ENCODE measurements at places on chromosomes 7 and 10. TPM values are rescaled to one million over a fixed set of nuclear protein-coding genes. Genes with fewer than 3 reads are reported as not detected.

DNA sequence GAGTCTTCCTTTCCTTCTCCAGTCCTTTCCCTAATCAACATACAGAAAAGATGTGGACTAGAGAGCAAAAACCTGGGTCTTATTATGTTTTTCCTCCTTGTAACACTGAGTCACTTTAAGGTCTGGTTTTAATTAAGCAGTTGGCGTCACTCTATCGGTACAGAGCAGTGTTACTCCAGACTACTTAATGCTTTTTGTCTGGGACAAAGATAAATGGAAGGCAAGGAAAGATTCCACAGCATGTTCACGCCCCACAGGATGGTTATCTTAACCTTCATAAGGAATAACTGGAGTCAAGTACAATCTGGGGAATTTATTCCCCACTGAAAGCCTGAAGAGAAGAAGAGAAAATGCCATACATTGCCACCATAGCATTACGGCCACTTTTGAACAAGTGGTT lies 145.7 kb downstream of the ELAPOR2 start:
- no peak for DNase-seq

DNA sequence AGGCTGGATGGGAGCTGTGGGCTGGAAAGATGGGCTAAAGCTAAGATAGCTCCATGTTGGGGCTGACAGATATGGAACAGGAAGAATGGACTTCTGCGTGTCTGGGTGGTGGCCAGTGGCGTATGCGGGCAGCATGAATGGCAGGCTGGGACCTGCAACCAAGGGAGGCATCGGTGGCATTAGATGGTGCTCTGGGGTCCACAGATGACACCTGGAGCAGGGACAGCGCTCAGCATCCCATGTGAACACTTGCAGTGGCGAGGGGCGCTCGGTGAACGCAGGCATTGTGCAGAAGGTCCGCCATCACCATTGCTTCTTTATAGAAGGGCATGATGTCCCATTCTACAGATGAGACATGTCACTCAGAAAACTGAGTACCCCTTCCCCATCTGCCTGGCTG lies 21.0 kb upstream of the SMARCD3 start:
- DNase-seq: no peak

DNA sequence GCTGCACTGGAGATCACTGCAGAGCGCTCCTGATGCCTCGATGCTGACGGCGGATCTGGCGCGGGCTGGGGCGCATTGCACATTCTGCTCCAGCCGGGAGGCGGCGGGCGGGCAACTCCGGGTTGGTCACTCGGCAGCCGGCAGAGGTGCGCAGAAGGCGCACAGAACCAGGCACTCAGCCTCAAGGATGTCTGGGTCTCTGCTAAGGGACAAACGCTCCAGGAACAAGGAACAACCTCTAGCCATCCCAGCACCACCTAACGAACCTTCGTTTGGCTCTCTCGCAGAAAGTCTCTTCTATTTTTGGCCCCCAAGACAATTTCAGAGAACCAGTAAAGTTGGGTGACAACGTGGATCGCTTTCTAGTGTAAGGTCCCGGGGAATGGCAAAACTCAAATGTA lies 254.6 kb downstream of the OTUD1 start:
- DNase-seq: no peak

GRCh38 chr10:79075418-79075817 lies 6.7 kb downstream of the ZMIZ1 start:
- DNase-seq: no peak

The MGMT gene
- 16.0 TPM for total RNA-seq

DNA sequence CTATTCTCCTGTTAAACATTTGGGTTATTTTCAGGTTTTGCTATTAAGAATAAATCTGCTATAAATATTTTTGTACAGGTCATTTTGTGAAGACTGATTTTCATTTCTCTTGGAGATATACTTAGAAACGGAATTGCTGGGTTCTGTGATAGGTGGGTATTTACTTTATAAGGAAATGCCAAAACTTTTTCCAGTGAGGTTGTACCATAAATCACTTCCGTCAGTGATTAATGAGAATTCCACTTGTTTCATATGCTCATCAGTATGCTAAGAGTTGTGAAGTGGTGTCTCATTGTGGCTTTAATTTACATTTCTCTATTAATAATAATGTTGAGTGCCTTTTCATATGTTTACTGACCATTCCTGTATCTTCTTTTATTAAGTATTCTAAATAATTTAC lies 84.0 kb upstream of the KLF14 start:
- DNase-seq: no peak

DNA sequence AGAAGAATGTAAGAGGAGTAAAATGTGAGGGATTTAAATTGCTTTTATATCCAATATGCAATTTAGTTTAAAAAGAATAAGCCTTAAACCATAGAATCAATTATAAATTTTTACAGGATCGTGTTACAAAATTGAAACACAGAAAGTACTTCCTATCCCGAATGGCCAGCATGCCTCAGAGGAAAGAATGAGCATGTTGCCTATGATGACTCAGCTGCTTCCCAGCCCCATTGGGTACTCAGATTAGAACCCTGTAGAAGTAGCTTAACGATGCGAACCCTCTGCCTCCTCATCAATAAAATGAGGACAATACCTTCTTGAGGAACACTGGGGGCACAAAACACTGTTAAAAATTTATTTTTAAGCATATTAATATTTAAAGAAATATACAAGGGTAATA lies 113.4 kb upstream of the CDK1 start:
- DNase-seq: no peak

DNA sequence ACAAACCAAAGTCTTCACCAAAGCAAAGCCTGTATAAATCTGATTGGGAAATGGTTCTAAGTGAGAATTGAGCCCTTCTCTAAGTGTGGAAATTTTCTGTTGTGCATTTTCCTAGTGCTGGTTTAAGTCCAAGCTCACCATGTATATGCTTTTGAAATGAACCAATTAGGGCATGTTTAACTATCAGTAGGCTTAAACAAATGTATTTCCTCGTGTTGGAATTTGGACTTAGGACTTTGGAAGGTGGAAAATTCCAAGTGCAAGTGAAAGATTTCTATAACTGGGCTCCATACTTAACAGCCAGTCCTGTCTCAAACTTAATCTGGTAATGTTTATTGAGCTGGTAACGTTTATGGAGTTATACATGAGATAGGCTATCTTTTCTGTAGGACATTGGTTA lies 28.5 kb downstream of the CCNY start:
- no peak for DNase-seq

DNA sequence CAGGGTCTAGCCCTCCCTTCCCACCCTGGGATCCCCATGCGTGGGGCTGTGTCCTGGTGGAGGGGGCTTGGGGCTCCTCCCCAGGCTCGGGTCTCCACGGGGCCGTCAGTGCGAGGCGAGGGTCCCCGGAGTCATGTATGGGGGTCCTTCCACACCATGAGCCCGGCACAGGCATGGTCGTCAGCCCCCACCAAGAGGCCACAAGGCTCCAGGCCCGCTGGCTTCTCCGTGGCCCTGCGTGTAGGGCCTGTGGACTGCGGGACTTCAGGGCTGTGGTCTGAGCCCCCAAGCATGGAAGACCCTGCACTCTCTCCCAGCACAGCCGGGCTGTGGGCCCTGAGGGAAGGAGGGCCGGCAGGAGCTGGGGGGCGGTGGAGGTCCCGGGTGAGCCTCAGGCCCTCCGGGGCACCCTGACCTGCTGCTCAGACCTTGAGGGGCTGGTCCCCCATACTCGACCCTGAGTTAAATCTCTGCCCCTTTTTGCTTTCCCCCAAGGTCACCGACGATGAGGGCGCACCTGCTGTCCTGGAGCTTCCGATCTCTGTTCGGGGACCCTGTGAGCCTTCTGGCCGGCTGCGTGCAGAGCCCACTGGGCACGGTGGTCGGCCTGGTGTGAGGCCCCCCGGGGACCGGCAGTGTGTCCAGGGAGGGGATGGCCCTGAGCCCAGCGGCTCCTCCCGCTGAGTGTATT lies 19.7 kb downstream of the PWWP2B start:
- no peak for DNase-seq

The ENO4 gene
- total RNA-seq: not detected

DNA sequence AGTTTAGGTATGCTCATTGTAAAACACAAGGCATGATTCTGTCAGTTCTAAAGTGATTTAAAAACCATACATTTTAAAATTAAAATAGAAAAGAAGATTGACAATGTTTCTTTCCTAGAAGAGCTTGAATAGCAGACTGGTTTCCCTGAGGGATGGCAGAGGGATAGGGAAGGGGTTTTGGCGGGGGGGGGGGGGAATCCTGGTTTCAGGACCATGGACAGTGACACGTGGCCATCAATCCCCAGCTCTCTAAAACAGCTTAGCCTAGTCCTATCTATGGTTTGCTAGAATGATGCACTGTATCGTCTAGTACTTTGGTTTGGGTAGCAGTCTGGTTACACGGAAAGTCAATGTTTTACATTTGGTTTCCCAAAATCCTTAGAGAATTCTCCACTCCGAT lies 88.7 kb downstream of the PHYHIPL start:
- DNase-seq: no peak

The C10orf67 gene
- not detected for total RNA-seq
